HCT116 (cell line): ENCODE measurements at places on chromosomes 6 and 20. TPM values are rescaled to one million over a fixed set of nuclear protein-coding genes. Genes with fewer than 3 reads are reported as not detected.

GRCh38 chr6:113558966-113559365 is 298.2 kb upstream of the MARCKS start:
- DNase-seq = no peak

DNA sequence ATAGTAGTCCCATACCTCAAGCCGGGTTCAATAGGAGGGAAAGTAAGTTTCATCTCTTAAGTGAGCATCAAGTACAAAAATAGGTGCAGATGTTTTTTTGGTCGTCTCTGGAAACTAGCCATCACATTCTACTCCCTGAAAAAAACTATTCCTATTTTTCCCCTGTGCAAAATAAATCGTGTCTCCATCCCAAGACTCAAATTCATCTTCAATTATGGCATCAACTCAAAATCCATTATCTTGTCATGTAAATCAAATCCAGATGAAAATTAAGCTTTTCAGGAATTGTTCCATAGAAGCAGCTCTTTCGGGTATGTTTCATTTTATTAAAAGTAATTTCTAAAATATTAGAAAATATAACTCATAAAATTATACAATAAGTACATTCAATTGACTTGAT is 1368.4 kb downstream of the GRIK2 start:
- no peak for DNase-seq

- DNase-seq = no peak
These were observed 53.8 kb upstream of the HDAC2 start for GRCh38 chr6:114024746-114025145.

Gene MYL9
- 49.3 TPM for total RNA-seq

Gene CDSN
- total RNA-seq = 0.12 TPM

GRCh38 chr20:18388860-18389259 is 78.0 kb downstream of the DZANK1 start:
- DNase-seq = peak; percentile 7

DNA sequence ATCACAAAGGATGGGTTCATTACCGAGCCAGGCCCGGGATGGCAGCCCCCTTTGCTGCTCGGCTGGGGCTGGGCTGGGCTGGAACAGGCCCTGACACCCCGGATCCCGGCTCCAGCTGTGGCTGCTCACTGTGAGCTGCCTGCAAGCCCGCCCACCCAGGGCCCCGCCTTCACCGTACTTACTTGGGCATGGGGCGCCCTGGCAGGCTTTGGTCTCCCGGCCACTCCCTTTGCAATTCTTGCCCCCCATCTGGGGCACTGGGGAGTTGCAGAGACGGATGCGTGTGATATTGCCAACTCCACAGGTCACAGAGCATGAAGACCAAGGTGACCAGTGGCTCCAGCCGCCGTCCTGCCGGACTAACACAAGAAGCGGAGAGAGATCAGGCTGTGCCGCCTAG is 16.7 kb downstream of the THBS2 start:
- no peak for DNase-seq

DNA sequence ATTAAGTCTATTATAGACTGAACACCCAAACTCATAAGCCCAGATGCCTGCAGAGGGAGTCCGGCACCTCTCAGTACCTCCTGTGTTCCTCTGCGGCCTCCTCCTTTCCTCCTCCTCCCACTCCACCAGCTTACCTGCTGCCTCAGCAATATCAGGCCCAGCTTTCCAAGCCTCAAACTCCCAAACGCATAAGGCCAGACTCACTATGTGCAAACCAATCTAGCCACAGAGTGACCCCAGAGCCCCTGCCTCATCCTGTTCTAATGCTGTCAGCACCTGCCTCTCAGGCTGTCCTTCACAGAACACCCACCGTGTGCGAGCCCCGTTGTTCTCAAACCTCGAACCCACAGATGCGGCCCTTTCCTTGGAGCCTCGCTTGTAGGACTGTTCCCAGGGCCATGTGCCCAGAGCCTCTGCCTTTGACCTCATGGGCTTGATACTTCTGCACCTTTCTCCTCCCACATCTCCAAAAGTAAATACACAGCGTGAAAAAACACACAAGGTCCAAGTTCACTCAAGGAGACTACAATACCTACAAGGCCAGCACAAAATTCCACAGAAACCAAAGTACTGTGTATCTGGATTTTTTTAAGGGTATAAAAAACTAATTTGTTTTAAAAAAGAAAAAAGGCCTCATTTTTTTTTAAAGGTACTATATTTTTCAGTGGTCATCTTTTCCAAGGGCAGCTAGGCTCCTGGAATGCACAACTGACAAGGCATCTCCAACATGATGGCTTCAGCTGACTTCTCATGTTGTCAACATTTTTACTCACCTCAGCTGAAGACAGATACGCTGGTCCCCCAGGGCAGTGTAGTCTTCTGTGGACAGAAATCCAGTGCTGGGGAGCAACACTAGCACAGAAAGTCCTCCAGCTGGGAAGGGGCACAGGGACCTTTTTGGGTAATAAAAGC is 52.3 kb downstream of the ABHD12 start:
- no peak for DNase-seq

Gene LKAAEAR1
- not detected for total RNA-seq

Gene C20orf144
- 0.37 TPM for total RNA-seq

- no peak for DNase-seq
These were observed 26.4 kb downstream of the ZMYND8 start for GRCh38 chr20:47330071-47330470.

Gene SFT2D1
- total RNA-seq = 65.6 TPM

DNA sequence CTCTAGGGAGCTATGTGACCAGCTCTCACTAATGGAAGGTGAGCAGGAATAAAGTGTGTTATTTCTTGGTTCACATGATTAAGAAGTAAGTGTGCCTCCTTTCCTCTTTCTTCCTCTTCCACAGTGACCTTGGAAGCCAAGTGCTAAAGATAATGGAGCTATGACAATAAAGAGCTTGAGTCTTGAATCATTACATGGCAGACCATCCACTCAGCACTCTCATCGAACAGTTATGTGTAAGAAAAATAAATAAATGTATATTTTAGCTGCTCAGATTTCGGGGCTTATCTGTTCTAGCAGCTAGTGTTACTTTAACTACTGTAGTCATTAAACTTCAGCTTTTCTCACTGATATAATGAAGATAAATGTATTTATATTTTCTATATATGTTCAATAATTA is 72.9 kb downstream of the HDGFL1 start:
- no peak for DNase-seq

- DNase-seq = no peak
These were observed at the start of gene HRH3 for GRCh38 chr20:62219992-62220665. HRH3 (minus strand) TSS chr20:62220278; CDS start chr20:62219970, 308 bp downstream.

- DNase-seq = peak; percentile 60
These were observed 32.2 kb downstream of the CARMIL1 start for GRCh38 chr6:25311331-25311840.

- DNase-seq = no peak
These were observed 87.9 kb downstream of the THBS2 start for GRCh38 chr6:169165561-169166300.

GRCh38 chr6:153121311-153121710 is 9.8 kb downstream of the RGS17 start:
- DNase-seq = no peak

GRCh38 chr6:16602035-16602434 is 159.2 kb downstream of the ATXN1 start:
- DNase-seq = no peak

- no peak for DNase-seq
These were observed 62.0 kb upstream of the CD83 start for GRCh38 chr6:14055541-14055940.

Gene LY86
- total RNA-seq = not detected
